Neuronal stem cell (in vitro differentiated cells): ENCODE measurements at places on chromosomes 4 and X.

- DNase-seq, result no peak
Observed at GRCh38 chr4:25440478-25441030, 63.5 kb downstream of the ANAPC4 start.

- DNase-seq, result no peak
Observed at GRCh38 chrX:134406356-134407064, 53.5 kb upstream of the HPRT1 start.

GRCh38 chrX:138127314-138127713 is 561.4 kb downstream of the ZIC3 start:
- DNase-seq, result no peak

DNA sequence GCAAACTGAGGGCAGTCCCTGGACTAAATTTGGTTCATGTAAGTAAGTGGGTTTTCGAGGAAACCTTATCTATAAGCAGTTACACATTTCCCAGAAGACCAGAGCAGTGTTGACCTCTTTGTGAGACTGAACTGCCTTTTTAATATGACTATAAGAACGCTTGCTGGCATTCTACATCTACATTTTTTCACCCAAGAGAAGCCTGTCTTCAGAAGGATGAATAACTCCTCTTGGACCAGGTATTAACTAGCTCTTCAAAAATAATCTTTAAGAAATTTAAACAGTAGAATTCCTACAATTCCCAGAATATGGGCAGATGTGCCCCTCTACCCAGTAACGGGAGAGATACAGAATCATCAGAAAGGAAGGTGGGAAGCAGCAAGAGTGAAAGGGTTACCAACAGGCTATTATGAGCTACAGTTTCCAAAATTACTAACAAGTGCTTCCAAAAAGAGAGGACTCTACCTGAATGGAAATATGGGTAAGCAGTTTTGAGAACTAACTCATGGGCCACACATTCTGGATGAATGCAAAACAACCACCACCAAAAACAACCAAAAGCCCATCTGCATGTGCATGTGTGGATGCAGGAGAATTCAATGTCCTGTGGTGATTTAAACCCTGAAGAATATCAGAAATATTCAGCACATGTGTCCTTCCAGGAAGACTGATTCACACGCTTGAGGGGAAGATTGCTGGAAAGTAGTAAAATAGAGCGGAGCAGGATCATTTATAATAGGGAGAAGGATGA is 17.4 kb downstream of the BBS12 start:
- DNase-seq, result no peak

- DNase-seq, result no peak
Observed at GRCh38 chr4:55038176-55038890, 87.1 kb downstream of the KDR start.

DNA sequence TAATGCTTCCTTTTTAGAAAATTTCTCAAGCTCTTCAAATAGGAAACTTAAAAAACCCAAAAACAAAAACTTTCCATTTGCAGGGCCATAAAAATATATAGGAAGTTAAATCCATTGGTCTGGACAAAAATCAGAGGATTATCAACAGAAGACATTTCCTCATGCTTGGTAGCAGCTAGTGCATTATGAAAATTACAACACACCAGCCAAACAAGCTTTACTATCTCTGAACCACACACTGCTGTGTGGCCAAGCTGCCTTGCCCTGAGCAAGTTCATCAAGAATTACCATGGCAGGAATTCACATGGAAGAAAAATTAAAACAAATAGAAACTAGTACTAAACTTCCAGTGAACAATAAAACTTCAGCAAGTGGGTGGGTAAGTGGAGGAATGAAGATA is 3.6 kb downstream of the USP46 start:
- no peak for DNase-seq

DNA sequence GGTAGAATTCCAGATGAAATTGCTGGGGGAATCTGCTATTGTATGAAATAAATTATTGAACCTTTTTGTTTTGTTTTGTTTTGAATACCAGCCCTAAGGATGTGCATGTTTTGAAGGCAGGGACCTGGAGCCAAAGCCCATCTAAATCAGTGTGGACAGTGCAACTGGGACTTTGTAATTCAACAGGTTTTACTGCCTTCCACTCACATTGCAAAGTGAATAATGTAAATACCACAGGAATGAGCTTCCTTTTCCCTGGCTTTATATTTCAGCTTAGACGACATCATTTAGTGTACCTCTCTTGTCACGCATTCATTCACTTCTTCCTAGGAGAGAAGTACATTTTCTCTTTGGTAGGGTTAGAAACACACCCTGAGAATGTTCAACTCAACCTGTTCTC is 795.0 kb downstream of the CENPC start:
- DNase-seq, result no peak
